Ascending aorta (tissue), 2 donors: ENCODE measurements at places on chromosomes 4 and X. TPM values are rescaled to one million over a fixed set of nuclear protein-coding genes. Genes with fewer than 3 reads are reported as not detected.

The PAGE5 gene
- not detected for total RNA-seq

The BEX1 gene
- total RNA-seq = not detected

The ZFP92 gene
- 0.96 TPM for total RNA-seq

The PLXNB3 gene
- total RNA-seq = 99.1 TPM

The SMARCA1 gene
- total RNA-seq = 21.5 TPM

The ATP2B3 gene
- 0.32 TPM for total RNA-seq

- no peak for DNase-seq
- H3K4me1 ChIP-seq = no peaks in the 10 kb centered on the region
- H3K36me3 ChIP-seq = no peaks in the 10 kb centered on the region
- H3K27ac ChIP-seq = no peak overlapping the region
These were observed 387.6 kb upstream of the ZFP42 start for GRCh38 chr4:187608001-187608421.

GRCh38 chrX:110938977-110939732, 143.5 kb upstream of the CHRDL1 start:
- DNase-seq = no peak
- H3K27me3 ChIP-seq = no peaks in the 10 kb centered on the region
- H3K4me1 ChIP-seq = no peaks in the 10 kb centered on the region
- H3K4me3 ChIP-seq = no peak overlapping the region

DNA sequence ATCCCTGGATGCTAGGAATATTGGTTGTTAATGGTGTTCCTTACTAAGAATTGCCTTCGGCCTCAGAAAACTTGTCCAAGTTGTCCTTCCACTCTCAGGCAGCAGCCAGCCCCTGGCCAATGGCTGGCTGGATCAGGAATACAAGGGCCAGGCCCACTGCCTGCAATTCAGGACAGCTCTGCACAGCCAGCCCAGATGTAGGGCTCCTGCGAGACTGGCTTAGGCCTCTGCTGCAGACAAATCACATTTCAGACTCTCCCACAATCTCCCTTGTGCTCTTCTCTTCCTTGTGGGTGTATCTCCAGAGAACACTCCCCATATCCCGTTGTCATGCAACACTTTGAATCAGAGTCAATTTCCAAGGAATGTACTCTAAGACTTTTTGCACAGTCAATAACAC, 747.6 kb upstream of the FTHL17 start:
- H3K27me3 ChIP-seq = no peaks in the 10 kb centered on the region
- no peak overlapping the region for H3K4me3 ChIP-seq
- no peaks in the 10 kb centered on the region for H3K4me1 ChIP-seq
- no peak overlapping the region for H3K27ac ChIP-seq

DNA sequence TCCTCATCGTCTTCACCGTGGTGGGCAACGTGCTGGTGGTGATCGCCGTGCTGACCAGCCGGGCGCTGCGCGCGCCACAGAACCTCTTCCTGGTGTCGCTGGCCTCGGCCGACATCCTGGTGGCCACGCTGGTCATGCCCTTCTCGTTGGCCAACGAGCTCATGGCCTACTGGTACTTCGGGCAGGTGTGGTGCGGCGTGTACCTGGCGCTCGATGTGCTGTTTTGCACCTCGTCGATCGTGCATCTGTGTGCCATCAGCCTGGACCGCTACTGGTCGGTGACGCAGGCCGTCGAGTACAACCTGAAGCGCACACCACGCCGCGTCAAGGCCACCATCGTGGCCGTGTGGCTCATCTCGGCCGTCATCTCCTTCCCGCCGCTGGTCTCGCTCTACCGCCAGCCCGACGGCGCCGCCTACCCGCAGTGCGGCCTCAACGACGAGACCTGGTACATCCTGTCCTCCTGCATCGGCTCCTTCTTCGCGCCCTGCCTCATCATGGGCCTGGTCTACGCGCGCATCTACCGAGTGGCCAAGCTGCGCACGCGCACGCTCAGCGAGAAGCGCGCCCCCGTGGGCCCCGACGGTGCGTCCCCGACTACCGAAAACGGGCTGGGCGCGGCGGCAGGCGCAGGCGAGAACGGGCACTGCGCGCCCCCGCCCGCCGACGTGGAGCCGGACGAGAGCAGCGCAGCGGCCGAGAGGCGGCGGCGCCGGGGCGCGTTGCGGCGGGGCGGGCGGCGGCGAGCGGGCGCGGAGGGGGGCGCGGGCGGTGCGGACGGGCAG, 792 bp downstream of the ADRA2C start:
- DNase-seq = peak; percentile 80
- H3K36me3 ChIP-seq = no peaks in the 10 kb centered on the region
- no peaks in the 10 kb centered on the region for H3K27me3 ChIP-seq
- peaks cover 38% of the 10 kb centered on the region for H3K4me1 ChIP-seq

DNA sequence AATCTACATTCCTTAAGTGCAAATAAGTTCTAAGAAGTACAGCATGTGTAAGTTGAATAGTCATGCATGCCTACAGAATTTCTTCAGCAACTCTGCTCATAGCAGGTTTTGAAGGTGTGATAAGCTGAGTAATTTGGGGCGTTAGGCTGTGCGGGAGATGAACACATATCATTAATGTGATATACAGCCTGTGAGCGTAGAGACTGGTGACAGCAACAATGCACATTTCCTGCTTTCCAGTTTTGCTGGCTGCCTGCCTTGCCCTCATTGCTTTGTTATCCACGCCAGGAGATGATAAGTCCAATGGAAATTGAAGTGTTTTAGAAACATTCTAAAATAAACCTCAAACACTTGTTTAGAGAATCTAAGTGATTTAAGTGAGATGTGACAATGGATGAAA, 1709.4 kb downstream of the ARAP2 start:
- H3K36me3 ChIP-seq = no peaks in the 10 kb centered on the region
- DNase-seq = no peak
- H3K4me1 ChIP-seq = no peaks in the 10 kb centered on the region
- H3K4me3 ChIP-seq = no peak overlapping the region

- H3K27ac ChIP-seq = no peak overlapping the region
- H3K27me3 ChIP-seq = no peaks in the 10 kb centered on the region
- H3K36me3 ChIP-seq = no peaks in the 10 kb centered on the region
- no peak for DNase-seq
- H3K4me3 ChIP-seq = no peak overlapping the region
These were observed 99.0 kb downstream of the WFS1 start for GRCh38 chr4:6368601-6369000.

GRCh38 chr4:112282860-112283667, 2.6 kb downstream of the TIFA start:
- no peak overlapping the region for H3K27ac ChIP-seq
- H3K4me3 ChIP-seq = no peak overlapping the region
- H3K4me1 ChIP-seq = peaks cover 5% of the 10 kb centered on the region
- H3K36me3 ChIP-seq = no peaks in the 10 kb centered on the region
- no peak for DNase-seq

DNA sequence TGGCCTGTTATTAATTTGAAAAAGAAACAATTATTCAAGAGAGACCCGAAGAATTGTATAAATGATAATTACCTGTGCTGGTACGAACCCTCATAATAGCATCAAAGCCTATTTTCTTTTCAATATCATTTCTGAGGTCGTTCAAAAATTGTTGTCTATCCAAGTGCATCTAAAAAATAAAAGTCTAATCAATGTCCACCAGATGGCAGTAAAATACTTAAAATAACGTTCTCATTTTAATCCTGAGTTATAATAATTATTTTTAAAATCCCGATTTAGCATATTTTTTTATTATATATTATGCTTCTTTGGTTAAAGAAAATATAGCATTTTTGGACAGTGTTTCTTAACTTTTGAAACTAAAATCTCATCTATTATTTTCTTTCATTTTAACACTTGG, 55.7 kb downstream of the METTL14 start:
- H3K27ac ChIP-seq = peak overlapping the region; percentile 50
- H3K27me3 ChIP-seq = no peaks in the 10 kb centered on the region
- peaks cover 9% of the 10 kb centered on the region for H3K4me1 ChIP-seq
- DNase-seq = no peak
- no peak overlapping the region for H3K4me3 ChIP-seq

DNA sequence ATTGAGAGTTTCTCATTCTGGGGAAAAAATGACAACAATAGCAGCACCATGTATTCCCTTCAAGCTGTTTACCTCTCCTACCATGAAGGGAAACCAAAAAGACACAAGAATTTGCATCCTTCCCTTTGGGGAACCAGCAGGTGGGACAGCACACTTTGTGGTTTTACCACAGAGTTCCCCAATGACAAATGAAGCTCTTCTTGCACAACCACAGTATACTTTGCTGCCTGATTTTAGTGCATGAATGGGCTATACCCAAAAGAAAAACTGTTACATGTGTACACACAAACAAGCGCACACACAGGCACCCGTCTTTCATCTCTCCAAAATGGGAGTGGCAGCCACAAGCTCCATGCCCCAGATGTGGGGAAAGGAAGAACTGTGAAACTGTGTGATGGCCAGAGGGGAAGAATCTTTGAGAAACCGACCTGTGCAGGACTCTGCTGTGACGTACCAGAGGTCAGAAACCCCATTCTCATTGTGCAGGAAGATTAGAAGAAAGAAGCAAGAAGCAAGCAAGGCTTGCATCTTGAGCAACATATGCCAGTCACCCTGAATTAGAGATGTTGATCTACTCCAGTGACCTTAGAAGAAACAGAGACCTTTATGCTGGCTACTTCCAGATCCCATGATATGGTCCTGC, 2.7 kb upstream of the MAML3 start:
- H3K27ac ChIP-seq = no peak overlapping the region
- no peaks in the 10 kb centered on the region for H3K4me1 ChIP-seq
- DNase-seq = no peak
- H3K36me3 ChIP-seq = no peaks in the 10 kb centered on the region
- H3K4me3 ChIP-seq = no peak overlapping the region
- no peaks in the 10 kb centered on the region for H3K27me3 ChIP-seq

- H3K4me3 ChIP-seq = no peak overlapping the region
- no peaks in the 10 kb centered on the region for H3K36me3 ChIP-seq
- no peak overlapping the region for H3K27ac ChIP-seq
- no peaks in the 10 kb centered on the region for H3K27me3 ChIP-seq
- DNase-seq = peak; percentile 55
These were observed 35.9 kb downstream of the HMX1 start for GRCh38 chr4:8835521-8836365.

GRCh38 chr4:161651586-161651985, 512.2 kb downstream of the FSTL5 start:
- H3K27me3 ChIP-seq = no peaks in the 10 kb centered on the region
- no peak overlapping the region for H3K27ac ChIP-seq
- H3K4me1 ChIP-seq = no peaks in the 10 kb centered on the region
- H3K4me3 ChIP-seq = no peak overlapping the region
- no peaks in the 10 kb centered on the region for H3K36me3 ChIP-seq
- no peak for DNase-seq

- H3K36me3 ChIP-seq = no peaks in the 10 kb centered on the region
- no peaks in the 10 kb centered on the region for H3K4me1 ChIP-seq
- H3K27ac ChIP-seq = no peak overlapping the region
- peak overlapping the region; percentile 7 for H3K4me3 ChIP-seq
- DNase-seq = peak; percentile 89
These were observed 39.1 kb downstream of the ARL9 start for GRCh38 chr4:56544573-56545131.
